NCI-H69 (cell line): ENCODE measurements at places on chromosomes 5 and 9.

DNA sequence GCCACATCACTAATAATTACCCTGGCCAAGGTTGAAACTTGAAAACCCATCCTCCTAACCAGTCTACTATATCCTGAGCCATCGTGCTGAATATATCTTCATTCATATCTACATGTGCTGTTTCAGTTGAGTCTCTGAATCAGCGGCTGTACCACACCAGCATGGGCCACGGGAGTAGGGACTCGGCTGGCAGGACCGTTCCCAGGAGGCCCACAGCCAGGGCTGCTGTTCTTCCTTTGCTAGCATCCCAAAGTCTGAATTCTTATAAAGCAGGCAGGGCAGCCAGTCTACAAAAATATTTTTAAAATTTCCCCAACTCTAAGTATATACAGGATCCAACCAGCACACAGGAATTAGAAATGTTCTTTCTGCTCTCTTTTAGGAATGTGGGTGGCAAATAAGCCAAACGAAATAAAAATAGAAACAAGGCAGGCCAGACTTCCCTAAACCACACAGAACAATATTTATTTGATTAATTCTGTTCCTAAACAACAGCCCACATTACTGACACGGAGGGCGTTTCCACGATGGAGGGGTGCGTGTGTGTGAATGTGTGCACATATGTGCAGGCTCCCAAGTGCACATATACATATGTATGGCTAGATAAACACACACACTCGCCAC is 42.8 kb upstream of the EQTN start:
- no peak for DNase-seq

GRCh38 chr5:34498572-34498971 is 157.6 kb upstream of the RAI14 start:
- DNase-seq, result no peak

GRCh38 chr9:95729046-95729445 is 146.4 kb upstream of the ERCC6L2 start:
- no peak for DNase-seq

GRCh38 chr5:62059960-62060359 is 246.0 kb upstream of the KIF2A start:
- DNase-seq, result no peak

DNA sequence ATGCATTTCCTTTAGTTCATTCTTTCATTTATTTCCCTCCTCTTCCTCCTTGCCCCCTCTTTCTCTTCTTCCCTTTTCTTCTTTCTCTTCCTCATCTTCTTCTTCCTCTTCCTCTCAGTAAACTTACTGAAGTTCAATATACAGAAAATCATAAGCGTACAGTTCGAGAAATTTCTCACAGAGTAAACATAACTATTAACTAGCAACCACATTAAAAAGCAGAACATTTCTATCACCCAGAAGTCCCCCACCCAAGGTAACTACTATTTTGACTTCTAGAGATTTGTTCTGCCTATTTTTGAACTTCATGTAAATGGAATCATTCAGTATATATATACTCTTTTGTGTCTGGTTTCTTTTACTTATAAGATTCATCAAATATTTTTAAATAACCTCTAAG is 48.2 kb downstream of the TNFAIP8 start:
- no peak for DNase-seq

- no peak for DNase-seq
Observed at GRCh38 chr5:81718300-81718699, 32.6 kb downstream of the SSBP2 start.

DNA sequence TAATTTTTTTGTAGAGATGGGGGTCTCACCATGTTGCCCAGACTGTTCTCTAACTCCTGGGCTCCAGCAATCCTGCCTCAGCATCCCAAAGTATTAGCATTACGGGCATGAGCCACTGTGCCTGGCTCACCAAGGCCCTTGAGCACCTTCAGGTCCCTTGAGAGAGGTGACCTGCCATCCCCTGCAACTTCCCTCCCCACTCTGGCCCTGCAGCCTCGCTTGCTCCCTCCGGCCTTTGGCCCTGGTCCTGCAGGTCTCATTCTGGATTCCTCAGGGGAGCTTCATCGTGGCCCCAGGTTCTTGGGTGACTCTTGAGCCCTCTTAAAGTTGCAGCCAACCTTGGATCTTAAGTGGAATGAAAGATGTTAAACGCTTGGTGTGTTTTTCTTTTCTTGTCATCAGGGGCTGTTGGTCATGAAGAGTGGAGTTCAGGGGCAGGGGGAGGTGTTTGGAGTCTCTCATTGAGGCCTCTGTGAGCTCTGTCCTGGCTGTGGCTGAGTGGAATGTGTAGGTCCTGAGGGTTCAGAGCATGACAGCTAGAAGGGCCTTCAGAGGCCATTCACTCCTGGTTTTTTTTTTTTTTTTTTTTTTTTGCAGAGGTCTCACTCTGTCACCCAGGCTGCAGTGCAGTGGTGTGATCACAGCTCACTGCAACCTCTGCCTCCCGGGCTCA is 33.0 kb downstream of the PPARGC1B start:
- no peak for DNase-seq

DNA sequence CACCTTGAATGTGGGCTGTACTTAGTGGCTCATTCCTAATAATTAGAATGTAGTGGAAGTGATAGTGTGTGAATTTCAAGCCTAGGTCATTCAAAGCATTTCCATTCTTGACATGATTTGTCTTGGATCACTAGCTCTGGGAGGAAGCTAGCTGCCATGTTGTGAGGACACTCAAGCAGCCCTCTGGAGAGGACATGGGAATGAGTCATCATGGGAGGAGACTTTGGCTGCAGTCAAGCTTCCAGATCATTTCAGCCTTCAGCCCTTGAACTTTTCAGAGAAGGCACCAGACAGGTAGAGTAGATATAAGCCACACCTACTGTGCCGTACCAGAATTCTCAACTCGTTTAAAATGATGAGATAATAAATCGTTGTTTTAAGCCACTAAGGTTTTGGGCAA is 506.9 kb downstream of the ZNF608 start:
- peak; percentile 8 for DNase-seq

- DNase-seq, result no peak
Observed at GRCh38 chr9:38032266-38033110, 36.5 kb downstream of the SHB start.

DNA sequence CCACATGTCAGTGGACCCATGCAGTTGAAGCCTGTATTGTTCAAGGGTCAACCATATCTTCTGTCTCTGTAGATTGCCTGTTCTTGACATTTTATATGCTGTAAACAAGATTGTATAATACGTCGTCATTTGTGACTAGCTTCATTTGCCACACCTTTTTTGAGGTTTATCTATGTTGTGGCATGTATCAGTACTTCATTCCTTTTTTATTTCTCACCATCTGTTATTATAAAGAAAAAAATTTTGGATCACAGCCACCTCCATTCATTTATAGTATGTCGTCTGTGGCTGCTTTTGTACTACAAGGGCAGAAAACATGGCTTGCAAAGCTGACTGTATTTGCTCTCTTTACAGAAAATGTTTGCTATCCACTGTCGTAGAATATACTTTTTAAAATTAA is 72.4 kb downstream of the TEK start:
- no peak for DNase-seq

- no peak for DNase-seq
Observed at GRCh38 chr9:37383876-37384746, 38.4 kb upstream of the GRHPR start.

- no peak for DNase-seq
Observed at GRCh38 chr5:15620501-15620900, 120.5 kb downstream of the FBXL7 start.

DNA sequence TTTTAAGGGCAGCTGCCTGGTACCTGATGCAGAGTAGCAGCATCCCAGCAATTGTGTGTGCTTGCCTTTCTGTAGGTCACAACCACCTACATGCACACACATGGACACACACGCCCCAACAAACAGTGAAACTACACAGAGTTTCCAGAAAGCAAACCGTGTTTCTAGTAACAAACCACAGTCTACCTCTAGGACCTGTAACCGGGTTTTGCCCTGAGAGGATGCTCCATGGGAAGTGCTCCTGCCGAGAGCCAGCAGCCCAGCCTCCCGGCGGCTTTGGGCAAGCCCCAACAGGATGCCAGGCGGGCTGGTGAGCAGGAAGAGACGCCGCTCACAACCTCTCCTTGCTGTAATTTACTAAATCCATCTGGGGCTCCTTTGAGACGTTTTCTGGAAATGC is 4.1 kb upstream of the TCF7 start:
- DNase-seq, result peak; percentile 86
